ENCODE measurements at places on chromosomes 1 and 21.

GRCh38 chr1:56115701-56116100 is 463.7 kb downstream of the PLPP3 start:
- DNase-seq, result no peak

GRCh38 chr1:101440485-101440884 is 203.7 kb downstream of the S1PR1 start:
- no peak for DNase-seq

DNA sequence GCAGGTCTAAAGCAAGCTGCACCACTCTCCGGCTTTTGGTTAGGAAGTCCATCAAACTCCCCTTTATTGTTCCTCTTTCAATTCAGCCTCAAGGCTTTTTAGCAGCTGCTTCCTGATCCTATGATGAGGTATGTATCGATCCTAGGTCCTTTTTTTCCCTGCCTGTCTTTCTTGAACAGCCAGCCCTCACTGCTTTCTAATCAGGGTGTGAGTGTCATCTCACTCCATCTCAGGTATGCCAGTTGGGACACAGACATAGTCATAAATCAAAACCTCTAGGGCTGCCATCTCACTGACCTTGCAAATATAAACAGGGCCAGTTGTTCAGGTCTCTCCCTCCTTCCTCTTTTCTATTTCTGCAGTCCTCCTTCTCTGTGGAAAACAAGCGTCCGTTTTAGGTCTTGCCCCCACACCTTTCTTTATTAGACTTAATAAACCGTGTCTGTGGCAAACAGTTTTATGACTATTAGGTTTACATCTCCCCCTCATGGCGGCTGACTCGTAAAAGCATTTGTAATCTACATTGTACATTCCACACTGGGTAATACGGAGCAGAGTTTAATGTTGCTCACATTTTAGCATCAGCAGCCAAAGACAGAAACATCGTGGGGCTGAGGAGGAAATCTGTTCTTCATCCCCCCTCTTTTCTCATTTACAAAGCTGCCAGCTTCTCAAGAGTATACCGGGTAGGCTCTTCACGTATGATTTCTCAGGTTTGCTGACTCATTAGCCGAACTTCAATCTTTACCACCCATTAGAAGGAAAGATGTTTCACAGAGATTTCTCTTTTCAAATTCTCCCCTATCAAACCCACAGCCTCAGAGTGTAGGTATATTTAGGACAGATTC is 11.6 kb downstream of the STYXL2 start:
- DNase-seq, result no peak

- no peak for DNase-seq
These were observed 401.7 kb upstream of the LYPLAL1 start for GRCh38 chr1:218771931-218772330.

- no peak for DNase-seq
These were observed 40.8 kb upstream of the FCER1A start for GRCh38 chr1:159261311-159261710.
